COR-L47 (cell line): ENCODE measurements at places on chromosomes 11 and 22.

DNA sequence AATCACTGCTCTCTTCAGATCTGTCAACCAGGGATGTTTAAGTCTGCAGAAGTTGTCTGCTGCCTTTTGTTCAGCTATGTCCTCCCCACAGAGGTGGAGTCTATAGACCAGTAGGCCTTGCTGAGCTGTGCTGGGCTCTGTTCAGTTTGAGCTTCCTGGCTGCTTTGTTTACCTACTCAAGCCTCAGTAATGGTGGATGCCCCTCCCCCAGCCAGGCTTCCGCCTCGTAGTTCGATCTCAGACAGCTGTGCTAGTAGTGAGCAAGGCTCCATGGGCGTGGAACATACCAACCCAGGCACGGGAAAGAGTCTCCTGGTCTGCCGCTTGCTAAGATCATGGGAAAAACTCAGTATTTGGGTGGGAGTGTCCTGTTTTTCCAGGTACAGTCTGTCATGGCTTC lies 27.6 kb upstream of the CASP12 start:
- DNase-seq: no peak

GRCh38 chr22:31019191-31019930 lies 50.3 kb downstream of the TUG1 start:
- DNase-seq: no peak

GRCh38 chr11:102831489-102832440 lies 11.6 kb downstream of the MMP3 start:
- DNase-seq: no peak

GRCh38 chr11:134386945-134387344 lies 25.1 kb downstream of the B3GAT1 start:
- DNase-seq: no peak

DNA sequence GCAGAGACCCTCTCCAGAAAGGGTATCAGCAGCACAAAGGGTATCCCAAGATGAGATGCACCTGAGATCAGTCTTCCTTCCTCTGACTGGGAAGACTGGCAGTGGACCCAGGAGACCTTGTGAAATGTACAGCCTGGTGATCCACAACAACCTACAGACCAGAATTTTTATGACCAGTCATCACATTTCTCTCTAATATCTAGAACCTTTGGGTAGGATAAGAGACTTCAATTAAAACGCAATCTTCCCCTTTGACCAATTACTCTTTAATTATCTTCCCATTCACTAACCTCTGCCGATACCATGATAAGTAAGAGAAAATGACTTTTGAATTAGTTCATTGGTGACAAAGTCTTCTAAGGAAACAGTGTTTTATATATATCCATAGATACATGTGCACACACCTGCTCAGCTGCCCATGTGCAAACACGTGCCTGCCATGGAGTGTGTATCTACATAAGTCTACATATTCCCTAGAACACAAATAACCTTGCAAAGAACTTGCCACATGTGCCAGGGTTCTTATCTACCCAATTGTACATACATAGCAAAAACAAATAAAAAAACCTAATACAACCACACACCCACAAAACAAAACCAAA lies 44.2 kb upstream of the SLC5A1 start:
- DNase-seq: no peak

GRCh38 chr11:76742902-76743301 lies 40.3 kb upstream of the TSKU start:
- no peak for DNase-seq

GRCh38 chr11:94968334-94968958 lies 4.9 kb downstream of the CWC15 start:
- no peak for DNase-seq

- DNase-seq: no peak
Measured at GRCh38 chr11:66789097-66789890, 53.9 kb upstream of the RCE1 start.

GRCh38 chr11:46669711-46670139 lies 30.7 kb downstream of the ARHGAP1 start:
- DNase-seq: no peak

- DNase-seq: no peak
Measured at GRCh38 chr11:116930586-116930985, 93.2 kb upstream of the APOA1 start.
